ENCODE measurements at places on chromosomes 13 and 19. TPM values are rescaled to one million over a fixed set of nuclear protein-coding genes. Genes with fewer than 3 reads are reported as not detected.

GRCh38 chr13:45541806-45542205 lies 73.7 kb downstream of the ERICH6B start:
- DNase-seq, result no peak

- no peak for DNase-seq
Measured at GRCh38 chr13:110443622-110444225, 117.8 kb downstream of the RAB20 start.

- DNase-seq, result no peak
Measured at GRCh38 chr13:36480726-36481427, 48.6 kb downstream of the CCNA1 start.

DNA sequence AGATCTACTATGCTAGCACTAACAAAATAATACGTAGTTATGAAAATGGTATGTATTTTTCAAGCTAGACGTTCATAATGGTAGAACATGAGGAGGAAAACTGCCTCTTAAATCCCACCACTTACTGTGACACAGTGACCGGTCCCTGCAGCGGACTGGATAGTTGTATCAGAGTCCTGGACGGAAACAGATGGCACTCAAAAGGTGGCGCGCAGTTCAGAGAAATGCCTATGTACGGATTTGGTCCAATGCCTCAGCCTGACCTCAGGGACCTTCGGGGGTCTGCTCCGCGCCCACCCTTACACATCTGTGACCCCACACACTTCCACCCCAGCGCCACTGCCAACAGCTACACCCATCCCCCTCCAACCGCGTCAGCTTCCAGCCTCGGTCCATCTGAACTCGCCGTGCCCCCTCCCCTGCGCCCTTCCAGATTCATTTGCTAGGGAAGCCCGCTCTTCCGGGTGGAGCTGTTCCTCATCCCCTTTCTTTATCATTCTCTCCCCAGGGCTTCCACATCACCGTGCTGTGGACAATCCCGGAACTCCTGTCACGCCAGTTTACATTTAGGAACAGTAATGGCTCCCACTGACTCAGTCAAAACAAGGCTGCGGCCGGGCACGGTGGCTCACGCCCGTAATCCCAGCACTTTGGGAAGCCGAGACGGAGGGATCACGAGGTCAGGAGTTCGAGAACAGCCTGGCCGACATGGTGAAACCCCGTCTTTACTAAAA lies 792 bp upstream of the LENG8 start:
- peak; percentile 21 for DNase-seq

DNA sequence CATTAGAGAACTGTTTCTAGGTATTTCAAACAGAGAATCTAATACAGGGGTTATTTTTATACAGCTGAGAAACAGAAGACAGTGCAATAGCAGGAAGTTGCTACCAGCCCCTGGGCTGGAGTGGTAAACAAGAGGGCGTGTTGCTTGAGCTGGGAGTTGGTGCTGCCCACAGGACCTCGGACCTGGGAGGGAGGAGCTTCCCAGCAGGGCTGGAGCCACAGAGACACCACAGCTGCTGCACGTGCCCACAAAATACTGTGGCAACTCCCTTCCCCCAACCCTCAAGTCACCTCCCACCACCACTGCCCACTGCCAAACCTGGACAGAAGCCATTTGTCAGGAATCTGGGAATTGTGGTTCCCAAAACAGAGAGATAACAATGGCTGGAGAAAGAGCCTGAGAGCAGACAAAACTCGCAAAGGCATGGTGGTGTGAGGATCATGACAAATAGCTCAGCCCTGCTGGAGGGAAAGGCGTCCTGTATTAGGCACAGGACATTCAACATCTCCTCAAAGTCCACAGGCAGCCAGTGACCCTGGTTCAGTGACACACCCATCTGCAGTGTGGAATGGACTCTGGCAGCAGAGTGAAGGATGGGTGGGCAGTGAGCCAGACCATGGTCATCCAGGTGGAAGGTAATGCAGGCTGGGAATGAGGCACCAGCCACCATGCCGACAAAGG lies 57.2 kb downstream of the SPATA13 start:
- DNase-seq, result peak; percentile 35

GRCh38 chr13:74133657-74134201 lies 475 bp downstream of the KLF12 start:
- DNase-seq, result peak; percentile 83

DNA sequence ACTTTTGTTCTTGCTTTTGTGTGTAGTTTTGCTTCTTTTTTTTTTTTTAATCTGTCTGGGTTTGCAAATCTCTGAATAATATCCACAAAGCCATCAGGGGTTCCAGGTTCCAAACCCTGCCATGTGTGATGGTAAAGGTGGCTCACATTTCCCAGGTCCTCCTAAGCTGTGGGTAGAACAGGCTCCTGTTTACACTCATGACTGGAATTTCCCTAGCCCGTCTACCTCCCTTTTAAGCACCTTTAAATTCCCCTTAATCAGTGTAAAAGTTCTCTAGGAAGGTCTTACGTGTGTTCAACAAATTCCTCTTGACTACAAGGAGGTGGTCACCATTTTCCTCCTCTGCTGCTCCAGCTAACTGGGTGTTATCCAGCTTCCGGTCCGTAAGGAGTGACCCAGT lies 62.8 kb downstream of the EFNB2 start:
- DNase-seq, result no peak

GRCh38 chr13:113820813-113821651 lies 42.8 kb downstream of the GAS6 start:
- DNase-seq, result no peak

GRCh38 chr19:44447916-44448674 lies at the start of gene ZNF229:
TSS of gene ZNF229 (minus strand) at chr19:44448472. CDS start at chr19:44442847, 5,625 bp downstream.
- DNase-seq, result peak; percentile 56

Gene ZNF471
- 0.62 TPM for total RNA-seq
